Mesothelial cell of epicardium (in vitro differentiated cells): ENCODE measurements at places on chromosomes 2 and 18. TPM values are rescaled to one million over a fixed set of nuclear protein-coding genes. Genes with fewer than 3 reads are reported as not detected.

DNA sequence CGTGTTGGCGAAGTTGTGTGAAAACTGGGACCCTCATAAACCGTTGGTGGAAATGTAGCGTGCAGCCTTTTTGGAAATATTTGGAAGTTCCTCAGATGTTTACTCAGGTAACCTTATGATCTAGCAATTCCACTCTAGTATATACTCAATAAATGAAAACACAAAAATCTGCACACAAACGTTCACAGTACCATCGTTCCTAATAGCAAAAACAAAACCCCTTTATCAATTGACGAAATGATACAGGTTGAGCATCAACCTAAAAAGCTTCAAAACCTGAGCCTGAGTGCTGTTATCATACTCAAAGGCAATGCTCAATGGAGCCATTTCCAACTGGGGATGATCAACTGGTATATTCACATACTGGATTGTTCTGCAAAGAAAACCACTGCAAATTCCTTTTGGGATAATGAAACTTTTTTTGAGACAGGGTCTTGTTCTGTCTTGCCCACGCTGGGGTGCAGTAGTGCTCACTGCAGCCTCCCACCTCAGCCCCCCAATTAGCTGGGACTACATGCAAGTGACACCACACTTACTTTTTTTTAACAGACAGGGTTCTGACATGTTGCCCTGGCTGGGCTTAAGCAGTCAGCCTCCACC, 777 bp upstream of the C18orf32 start:
- H3K27me3 ChIP-seq: no peaks in the 10 kb centered on the region
- peak overlapping the region; percentile 88 for H3K4me3 ChIP-seq
- peaks cover 28% of the 10 kb centered on the region for H3K36me3 ChIP-seq
- no peak for DNase-seq
- H3K4me1 ChIP-seq: peaks cover 53% of the 10 kb centered on the region
- H3K27ac ChIP-seq: peak overlapping the region; percentile 94

DNA sequence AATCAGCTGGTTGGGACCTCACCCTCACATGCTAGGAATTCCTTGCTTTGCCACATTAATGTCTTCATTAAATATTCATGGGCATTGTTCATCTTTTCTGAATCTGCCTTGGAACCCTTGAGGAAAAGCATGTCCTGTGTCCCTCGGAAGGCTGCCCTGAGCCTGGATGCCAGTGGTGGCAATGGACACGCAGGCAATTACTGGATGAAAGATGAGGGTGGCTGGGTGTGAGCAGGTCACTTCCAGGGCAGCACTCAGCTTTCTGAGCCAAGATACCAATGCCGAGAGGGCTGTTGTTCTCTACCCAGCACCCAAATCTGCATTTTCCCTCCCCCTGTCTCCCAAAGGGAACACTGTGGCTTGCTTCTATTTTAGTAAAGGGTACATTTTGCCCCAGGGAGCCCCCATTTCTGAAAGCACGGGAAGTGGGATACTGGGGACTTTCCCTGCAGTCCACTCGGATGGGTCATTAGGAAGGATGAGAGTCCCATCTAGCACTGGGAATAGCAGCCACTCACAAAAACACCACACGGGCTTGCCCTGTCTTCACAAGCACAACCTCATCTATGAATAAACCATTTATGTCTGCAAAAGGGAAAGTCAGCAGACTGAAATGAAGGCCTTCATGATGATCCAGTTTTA, 234.8 kb downstream of the SOX11 start:
- H3K27me3 ChIP-seq: no peaks in the 10 kb centered on the region
- H3K4me3 ChIP-seq: no peak overlapping the region
- H3K4me1 ChIP-seq: peaks cover 22% of the 10 kb centered on the region
- no peaks in the 10 kb centered on the region for H3K36me3 ChIP-seq

DNA sequence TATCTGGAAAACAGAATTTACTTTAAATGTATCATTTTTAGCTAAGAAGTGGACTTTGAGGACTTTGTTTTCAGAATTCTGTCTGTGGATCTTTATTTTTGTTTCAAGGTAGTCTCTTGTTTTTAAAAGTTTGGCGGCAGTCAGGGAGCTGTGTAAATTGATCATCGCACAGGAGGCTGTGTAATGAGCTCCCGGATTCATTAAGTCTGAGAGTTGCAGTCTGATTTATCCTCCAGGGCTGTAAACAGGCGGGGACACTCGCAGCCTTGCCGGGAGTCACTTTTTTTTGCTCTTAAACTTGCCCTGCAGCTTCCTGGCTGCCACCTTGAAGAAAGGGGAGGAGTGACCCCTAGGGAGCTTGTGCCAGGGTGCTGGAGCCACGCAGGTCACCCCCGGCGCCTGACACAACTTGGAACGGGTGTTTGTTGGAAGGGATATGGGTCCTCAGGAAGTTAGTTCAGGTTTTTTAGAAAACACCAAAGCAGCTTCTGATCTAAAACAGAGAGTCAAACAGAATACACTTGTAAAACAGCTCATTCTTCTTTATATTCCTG, 76.2 kb downstream of the DCDC2C start:
- H3K27me3 ChIP-seq: peaks cover 36% of the 10 kb centered on the region
- H3K4me3 ChIP-seq: no peak overlapping the region
- H3K27ac ChIP-seq: peak overlapping the region; percentile 10

- peak within 1 kb of the TSS; percentile 98 for H3K4me3 ChIP-seq
- no peaks in the 10 kb centered on the region for H3K27me3 ChIP-seq
- H3K4me1 ChIP-seq: peaks cover 14% of the 10 kb centered on the region
- peak; percentile 100 for DNase-seq
- H3K36me3 ChIP-seq: peaks cover 2% of the 10 kb centered on the region
- peak within 1 kb of the TSS; percentile 100 for H3K27ac ChIP-seq
Observed at GRCh38 chr2:134918526-134919340, at the start of gene CCNT2. CCNT2 (plus strand) TSS chr2:134918822; CDS start chr2:134918855, 33 bp downstream.

The GEN1 gene
- total RNA-seq: 17.0 to 19.6 TPM (median 17.8 TPM) in 3 replicates

DNA sequence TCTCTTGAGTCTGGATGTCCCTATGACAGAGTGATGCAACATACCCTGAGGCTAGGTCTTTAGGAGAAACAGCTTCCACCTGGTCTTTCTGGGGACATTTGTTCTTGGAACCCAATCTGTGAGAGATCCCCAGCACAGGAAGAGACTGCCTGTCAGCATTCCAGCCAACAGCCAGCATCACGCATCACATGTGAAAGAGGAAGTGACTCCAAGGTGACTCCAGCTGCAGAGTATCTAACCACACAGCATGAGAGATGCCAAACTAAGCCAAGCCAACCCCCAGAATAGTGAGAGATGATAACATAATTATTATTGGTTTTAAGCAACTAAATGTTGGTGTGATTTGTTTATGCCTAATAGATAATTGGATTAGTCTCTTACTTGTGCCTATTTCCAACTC, 35.7 kb downstream of the C18orf63 start:
- H3K36me3 ChIP-seq: no peaks in the 10 kb centered on the region
- no peak overlapping the region for H3K4me3 ChIP-seq
- no peaks in the 10 kb centered on the region for H3K4me1 ChIP-seq
- no peak overlapping the region for H3K27ac ChIP-seq
- no peak for DNase-seq

- H3K27me3 ChIP-seq: no peaks in the 10 kb centered on the region
- peaks cover 6% of the 10 kb centered on the region for H3K36me3 ChIP-seq
Observed at GRCh38 chr2:31688282-31688681, 107.5 kb upstream of the SRD5A2 start.

DNA sequence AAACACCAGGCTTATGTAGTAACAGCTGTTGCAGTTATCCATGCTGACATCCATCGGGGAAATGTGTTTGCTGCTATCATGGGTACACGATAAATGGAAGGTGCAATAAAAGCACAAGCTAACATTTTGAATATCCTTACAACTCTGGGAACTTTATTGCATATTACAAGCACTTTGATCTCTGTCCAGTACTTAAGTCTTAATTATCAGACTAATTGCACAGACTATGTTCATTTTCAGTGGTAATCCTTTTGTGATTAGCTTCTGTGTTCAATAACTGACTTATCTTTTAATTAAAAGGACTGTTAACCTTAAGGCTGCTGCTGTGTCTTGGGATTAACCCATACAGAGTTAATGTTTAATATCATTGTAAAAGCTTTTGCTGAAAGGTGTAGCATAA, 101.4 kb upstream of the ATP5MC3 start:
- DNase-seq: no peak
- H3K27ac ChIP-seq: no peak overlapping the region
- peaks cover 70% of the 10 kb centered on the region for H3K27me3 ChIP-seq
- H3K4me3 ChIP-seq: no peak overlapping the region
- no peaks in the 10 kb centered on the region for H3K36me3 ChIP-seq

- H3K4me1 ChIP-seq: peaks cover 29% of the 10 kb centered on the region
- peak overlapping the region; percentile 91 for H3K4me3 ChIP-seq
- DNase-seq: no peak
- no peaks in the 10 kb centered on the region for H3K27me3 ChIP-seq
- H3K27ac ChIP-seq: peak overlapping the region; percentile 76
Observed at GRCh38 chr18:24270937-24271380, 126.7 kb downstream of the OSBPL1A start.

The ATP8B1 gene
- total RNA-seq: 14.0 to 18.5 TPM (median 14.1 TPM) in 3 replicates

DNA sequence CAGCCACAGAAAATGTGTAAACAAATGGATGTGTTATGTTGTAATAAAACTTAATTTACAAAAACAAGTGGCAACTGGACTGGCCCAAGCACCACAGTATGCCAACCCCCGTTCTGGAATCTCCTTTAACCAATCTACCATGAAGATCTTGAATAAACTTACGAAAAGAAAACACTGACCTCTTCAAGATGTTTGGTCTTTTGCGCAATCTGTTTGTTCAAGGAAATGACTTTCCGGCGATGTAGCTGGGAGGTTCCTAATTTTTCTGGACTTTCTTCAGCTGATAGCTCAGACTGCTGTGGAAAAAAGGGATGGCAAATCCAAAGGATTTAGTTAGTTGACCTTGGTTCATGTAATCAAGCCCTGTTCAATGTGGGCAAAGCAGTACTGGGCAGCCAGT, 55.7 kb downstream of the CCDC93 start:
- H3K36me3 ChIP-seq: peaks cover 33% of the 10 kb centered on the region
- H3K27me3 ChIP-seq: no peaks in the 10 kb centered on the region
- H3K27ac ChIP-seq: no peak overlapping the region
- H3K4me3 ChIP-seq: no peak overlapping the region

The TIA1 gene
- 411 to 439 TPM (median 428 TPM) in 3 replicates for total RNA-seq

GRCh38 chr2:220442012-220442411, 814.6 kb downstream of the SLC4A3 start:
- no peak overlapping the region for H3K4me3 ChIP-seq
- H3K4me1 ChIP-seq: no peaks in the 10 kb centered on the region
- H3K27me3 ChIP-seq: no peaks in the 10 kb centered on the region

- no peak overlapping the region for H3K27ac ChIP-seq
- H3K4me3 ChIP-seq: no peak overlapping the region
- H3K27me3 ChIP-seq: peaks cover 25% of the 10 kb centered on the region
- H3K4me1 ChIP-seq: peaks cover 4% of the 10 kb centered on the region
- no peak for DNase-seq
Observed at GRCh38 chr2:100038011-100038410, 104.4 kb downstream of the AFF3 start.

GRCh38 chr2:196341277-196341841, 170.0 kb upstream of the STK17B start:
- H3K4me1 ChIP-seq: peaks cover 28% of the 10 kb centered on the region
- no peaks in the 10 kb centered on the region for H3K36me3 ChIP-seq
- H3K27ac ChIP-seq: no peak overlapping the region
- H3K4me3 ChIP-seq: no peak overlapping the region
- H3K27me3 ChIP-seq: no peaks in the 10 kb centered on the region
- DNase-seq: no peak

- no peak for DNase-seq
- no peak overlapping the region for H3K4me3 ChIP-seq
- H3K36me3 ChIP-seq: no peaks in the 10 kb centered on the region
- peaks cover 10% of the 10 kb centered on the region for H3K4me1 ChIP-seq
- peak overlapping the region; percentile 56 for H3K27ac ChIP-seq
- H3K27me3 ChIP-seq: no peaks in the 10 kb centered on the region
Observed at GRCh38 chr2:113812204-113812603, 55.8 kb upstream of the SLC35F5 start.

The ARHGAP15 gene
- 0.34 to 0.51 TPM (median 0.38 TPM) in 3 replicates for total RNA-seq

DNA sequence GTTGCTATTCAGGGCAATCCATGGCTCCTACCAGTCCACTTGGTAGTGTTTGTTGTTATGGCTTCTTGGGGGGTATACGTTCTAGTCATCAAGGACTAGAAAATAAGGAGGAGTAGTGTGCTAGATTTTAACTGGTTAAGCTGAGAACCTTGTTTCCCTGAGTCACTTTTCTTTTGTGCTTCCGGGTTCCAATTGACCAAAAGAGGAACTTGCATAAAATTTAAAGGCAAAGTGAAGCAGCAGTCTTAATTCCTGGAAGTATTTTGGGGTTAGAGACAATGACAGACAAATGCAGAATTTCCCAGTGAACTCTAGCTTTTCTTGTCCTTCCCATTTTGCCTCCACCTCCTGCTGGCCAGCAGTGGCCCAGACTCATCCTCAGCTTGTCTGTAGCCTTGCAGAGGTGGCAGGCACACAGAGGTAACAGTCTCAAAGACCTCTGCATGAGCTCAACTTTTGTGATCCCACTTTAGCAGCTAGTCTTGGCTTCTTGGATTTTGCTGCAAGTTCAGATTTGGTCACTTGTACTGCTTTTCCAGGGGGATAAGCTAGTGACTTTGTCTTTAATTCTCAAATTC, 1105.8 kb upstream of the NXPH2 start:
- H3K27ac ChIP-seq: no peak overlapping the region
- H3K4me1 ChIP-seq: no peaks in the 10 kb centered on the region
- DNase-seq: no peak
- no peak overlapping the region for H3K4me3 ChIP-seq

DNA sequence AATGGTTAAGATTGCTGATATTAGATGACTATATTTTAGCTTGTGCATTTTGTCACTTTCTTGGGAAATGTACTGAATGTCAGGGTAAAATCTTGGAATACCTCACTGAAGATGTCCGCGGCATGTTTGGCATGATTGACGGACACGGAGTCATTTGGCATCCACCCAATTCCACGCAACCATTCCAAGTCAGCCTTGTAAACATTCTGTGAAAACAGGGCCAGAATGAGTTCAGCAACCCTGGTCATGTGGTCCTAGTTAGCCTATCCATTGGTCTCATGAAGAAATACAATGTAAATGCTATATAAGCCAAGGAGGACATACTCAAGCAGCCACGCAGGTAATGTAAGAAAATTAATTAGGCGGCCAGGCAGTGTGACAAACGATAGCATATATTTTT, 159.5 kb downstream of the RIF1 start:
- no peak overlapping the region for H3K4me3 ChIP-seq
- no peaks in the 10 kb centered on the region for H3K4me1 ChIP-seq
- no peaks in the 10 kb centered on the region for H3K27me3 ChIP-seq

DNA sequence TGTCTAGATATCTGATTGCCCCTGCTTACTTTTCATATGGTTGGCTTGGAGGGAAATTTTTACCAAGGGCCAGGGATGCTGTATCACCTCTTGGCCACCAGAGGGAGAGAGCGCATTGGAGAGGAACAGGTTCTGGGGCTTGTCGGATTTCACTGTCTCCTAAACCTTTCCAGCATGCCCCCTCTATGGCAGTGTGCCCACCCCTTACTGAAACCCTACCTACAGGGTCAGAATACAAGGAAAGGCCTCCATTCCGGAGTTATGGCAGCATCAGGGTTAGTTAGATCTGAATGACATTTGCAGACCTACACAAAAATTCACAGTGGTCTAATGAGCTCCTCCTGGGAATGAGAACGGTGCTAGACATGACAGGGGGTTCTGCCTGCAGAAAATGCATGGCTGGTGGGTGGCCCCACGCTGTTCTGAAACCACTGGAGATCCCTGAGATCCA, 5.8 kb downstream of the SLC14A2 start:
- H3K36me3 ChIP-seq: no peaks in the 10 kb centered on the region
- H3K4me1 ChIP-seq: peaks cover 15% of the 10 kb centered on the region
- no peak for DNase-seq
